Activated T-cell treated with anti-CD3 and anti-CD28 coated beads, Interleukin-2, amount 50 U/mL, for 72 hours (primary cell): ENCODE measurements at places on chromosomes 6 and 20. TPM values are rescaled to one million over a fixed set of nuclear protein-coding genes. Genes with fewer than 3 reads are reported as not detected.

Gene TRIM40
- not detected for total RNA-seq

GRCh38 chr6:90159452-90159851 lies 137.2 kb downstream of the BACH2 start:
- DNase-seq: no peak

DNA sequence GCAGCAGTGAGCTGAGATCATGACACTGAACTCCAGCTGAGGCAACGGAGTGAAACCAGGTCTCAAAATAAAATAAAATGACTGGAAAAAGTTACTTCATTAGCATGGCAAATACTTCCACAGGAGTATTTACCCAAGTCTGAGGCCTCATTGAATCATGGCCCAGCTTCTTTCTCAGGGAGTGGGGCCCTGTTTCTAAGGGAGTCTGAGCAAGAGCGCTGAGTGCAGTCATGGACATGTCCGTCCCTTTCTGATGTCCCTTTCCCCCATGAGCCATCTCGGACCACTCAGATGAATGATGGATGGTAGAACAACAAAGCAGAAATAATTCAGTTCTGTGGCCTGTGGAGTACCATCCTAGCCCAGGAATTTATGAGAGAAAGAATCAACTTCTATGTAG lies 7.8 kb upstream of the DTD1 start:
- DNase-seq: no peak

GRCh38 chr6:30875244-30876038 lies 8.9 kb upstream of the DDR1 start:
- no peak for DNase-seq

GRCh38 chr6:70520575-70520974 lies 46.2 kb upstream of the SDHAF4 start:
- DNase-seq: no peak
